ENCODE measurements at places on chromosomes 7 and 10. TPM values are rescaled to one million over a fixed set of nuclear protein-coding genes. Genes with fewer than 3 reads are reported as not detected.

DNA sequence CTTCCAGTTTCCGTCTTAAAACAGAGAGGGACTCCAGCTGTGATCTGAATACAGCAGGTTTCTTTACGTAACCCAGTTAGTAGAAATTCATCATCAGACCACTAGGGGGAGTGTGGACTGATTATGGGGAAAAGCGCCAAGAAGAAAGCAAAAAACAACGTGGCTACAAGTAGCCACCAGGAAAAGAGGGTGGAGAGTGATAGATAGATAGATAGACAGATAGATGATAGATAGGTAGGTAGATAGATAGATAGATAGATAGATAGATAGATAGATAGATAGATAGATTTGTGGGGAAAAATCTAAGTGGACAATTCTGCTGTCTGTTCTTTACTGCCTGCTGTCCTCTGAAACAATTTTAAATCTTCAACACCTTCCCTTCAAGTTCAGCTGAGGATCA is 12.7 kb upstream of the AKR1B10 start:
- DNase-seq: no peak

- no peak for DNase-seq
Observed at GRCh38 chr10:132582771-132583170, 45.2 kb downstream of the INPP5A start.

DNA sequence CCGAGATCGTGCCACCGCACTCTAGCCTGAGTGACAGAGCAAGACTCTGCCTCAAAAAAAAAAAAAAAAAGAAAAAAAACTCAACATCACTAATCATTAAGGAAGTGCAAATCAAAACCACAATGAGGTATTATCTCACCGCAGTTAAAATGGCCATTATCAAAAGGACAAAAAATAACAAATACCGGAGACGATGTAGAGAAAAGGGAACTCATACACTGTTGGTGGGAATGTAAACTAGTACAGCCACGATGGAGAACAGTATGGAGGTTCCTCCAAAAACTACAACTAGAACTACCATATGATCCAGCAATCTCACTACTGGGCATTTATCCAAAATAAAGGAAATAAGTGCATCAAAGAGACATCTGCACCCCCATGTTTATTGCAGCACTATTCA is 24.3 kb downstream of the GRK5 start:
- DNase-seq: no peak

DNA sequence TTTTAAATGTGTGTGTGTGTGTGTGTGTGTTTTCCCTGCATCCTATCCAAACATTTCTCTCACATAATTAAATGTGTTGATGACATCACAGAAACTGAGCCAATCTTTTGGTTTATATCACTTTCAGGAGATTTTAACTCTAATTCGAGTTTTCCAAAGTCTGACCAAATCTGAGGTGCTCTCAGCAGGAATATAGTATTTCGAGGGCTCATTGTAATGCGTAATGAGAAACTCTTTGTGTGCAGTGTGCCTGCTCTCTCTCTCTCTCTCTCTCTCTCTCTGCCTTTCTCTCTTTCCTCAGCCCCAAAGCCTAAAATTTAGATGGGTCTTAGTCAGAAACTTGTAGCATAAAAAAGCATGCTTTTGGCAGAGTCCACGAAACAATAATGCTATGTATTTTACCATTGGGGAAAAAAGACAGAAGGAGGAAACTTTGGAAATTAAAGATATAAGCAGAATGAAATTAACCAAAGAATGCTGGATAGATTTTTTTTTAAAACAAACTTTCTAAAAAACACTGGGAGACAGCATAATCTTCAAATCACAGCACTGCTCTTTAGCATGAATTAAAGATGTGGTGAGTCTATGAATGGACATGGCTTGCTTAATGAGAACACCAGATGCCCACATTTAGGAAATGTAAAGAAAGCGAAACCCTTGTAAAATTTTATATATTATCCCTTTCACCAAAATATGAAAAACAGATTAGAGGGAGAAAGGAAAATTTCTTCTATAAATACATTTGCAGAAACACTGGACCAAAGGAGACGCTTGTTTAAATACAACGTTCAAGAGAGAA is 206.8 kb upstream of the HABP2 start:
- no peak for DNase-seq

- no peak for DNase-seq
Observed at GRCh38 chr7:92226981-92227380, 18.7 kb downstream of the KRIT1 start.

GRCh38 chr10:774661-775244 is 85.3 kb upstream of the DIP2C start:
- no peak for DNase-seq

DNA sequence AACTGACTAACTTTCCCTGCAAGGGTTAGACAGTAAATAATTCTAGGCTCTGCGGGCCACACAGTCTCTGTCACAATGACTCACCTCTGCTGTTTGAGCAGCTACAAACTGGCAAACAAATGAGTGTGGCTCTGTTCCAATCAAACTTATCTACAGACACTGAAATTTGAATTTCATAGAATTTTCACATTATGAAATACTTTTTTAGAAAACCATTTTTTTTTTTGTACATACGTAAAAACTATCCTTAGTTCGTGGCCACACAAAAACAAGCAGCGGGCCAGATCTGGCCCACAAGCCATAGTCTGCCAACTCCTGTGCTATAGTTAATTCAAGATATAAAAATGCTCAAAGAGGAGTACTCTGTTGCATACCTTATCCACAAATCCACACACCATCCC is 32.6 kb downstream of the PIP4K2A start:
- DNase-seq: no peak

- no peak for DNase-seq
Observed at GRCh38 chr10:12389154-12389734, 39.9 kb downstream of the CAMK1D start.

Gene PLAC9
- total RNA-seq: not detected

Gene WNT16
- total RNA-seq: not detected

Gene CAV1
- total RNA-seq: not detected
